Stimulated activated CD4-positive, alpha-beta T cell treated with anti-CD3 and anti-CD28 coated beads, Interleukin-2, amount 100 ng/mL, for 4 hours (primary cell): ENCODE measurements at places on chromosomes 11 and 22.
A peak's percentile ranks its signal among the peaks of the same experiment; 100 is the strongest.

- DNase-seq, result no peak
Measured at GRCh38 chr22:45968751-45969413, 8.1 kb downstream of the WNT7B start.

DNA sequence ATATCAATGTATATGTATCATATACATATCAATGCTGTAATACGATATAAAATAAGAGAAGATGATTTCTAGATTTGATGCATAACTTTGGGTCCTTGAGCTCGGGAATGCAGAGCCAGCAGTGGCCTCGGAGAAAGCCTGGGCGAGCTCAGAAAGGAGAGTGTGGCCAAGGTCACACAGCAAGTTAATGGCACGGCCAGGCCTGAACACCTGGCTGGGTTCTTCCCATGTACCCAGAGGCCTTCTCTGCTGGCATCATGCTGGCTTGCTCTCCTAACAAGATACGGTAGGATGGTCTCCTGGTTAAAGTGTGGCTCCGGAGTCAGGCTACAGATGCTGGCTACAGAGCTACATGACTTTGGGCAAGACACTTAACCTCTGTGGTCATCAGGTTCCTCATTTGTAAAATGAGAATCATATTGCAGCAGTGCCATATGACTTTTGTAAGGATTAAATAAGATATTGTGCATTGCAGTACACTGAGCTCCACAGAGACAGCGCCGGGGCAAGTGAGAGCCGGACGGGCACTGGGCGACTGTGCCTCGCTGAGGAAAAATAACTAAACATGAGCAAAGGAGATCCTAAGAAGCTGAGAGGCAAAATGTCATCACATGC, 29.9 kb downstream of the TPST2 start:
- no peak for DNase-seq

DNA sequence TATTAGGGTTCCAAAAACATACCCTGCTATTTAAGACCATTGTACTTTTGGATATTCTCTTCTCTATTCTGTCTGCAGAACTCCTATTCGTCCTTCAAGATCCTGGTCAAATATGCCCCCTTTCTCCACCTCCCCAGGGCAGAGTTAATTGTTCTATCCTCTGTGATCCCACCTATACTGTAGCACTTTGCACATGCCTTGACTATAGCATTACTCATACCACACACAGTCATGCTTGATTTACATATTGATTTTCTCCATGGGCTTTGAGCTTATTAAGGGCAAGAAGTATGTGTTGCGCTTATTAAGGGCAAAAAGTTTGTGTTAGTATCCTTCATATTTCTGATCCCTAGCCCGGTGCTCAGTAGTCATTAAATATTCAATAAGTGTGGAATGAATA, 263.7 kb upstream of the CADM1 start:
- DNase-seq, result no peak

DNA sequence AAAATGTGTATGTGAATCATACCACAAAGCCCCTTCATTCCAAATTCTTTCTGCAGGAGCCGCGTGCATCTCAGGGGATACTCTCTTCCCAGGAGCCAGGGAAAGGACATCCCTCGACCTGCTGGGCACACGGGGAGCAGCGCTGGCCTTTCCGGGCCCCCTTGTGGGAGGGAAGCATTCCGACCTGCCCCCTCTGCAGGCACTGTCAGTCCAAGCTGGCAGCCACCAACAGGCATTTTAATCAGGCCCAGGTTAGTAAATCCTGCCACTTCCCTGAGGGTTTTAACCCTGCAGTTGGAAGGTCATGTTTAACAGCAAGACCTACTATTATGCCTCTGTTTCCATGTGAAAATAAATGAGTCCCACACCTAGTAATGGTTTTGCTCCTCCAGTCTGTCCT, 391.5 kb downstream of the SHANK2 start:
- no peak for DNase-seq

DNA sequence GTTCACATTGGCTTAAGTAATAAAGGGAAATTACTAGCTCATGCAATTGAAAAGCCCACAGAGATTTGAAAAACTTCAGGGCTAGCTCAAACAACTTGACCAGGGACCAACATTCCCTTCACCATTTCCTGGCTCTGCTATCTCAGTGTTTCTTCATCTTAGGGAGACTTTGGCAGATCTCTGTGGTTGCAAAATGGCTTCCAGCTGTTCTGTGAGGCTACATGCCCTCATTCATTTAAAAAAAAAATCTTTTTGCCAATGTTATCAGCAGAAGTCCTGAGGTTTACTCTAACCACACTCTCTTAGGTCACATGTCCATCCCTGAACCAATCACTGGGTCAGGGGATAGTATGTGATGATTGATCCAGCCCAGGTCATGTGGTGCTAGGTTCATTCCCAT, 13.9 kb upstream of the RASSF10 start:
- no peak for DNase-seq

DNA sequence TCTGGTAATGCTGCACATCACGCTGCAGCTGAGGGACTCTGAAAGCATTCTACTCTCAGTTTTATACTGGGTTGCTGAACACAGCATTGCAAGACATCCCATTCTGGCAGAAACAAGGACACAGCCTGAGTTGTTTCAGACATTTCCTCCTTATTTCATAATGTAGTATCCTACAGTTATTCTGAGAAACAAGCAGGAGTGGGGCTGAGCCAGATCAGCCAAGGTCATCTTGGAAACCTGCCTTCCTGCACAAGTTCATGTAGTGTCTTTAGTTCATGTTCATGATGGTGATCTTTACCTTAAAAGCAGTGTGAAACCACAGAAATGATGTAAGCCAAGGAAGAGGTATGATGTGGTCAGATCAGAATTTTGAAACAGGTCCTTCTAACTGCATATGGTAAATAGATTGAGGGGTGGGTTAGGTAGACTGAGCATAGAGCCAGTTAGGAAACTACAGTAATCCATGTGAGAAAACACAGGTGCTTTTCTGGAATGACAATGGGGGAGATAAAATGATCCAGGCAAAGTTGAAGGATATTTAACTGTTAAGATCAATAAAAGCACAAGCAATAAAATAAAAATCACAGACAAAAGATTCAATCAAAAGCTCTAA, 1686.8 kb downstream of the LRRC4C start:
- no peak for DNase-seq

DNA sequence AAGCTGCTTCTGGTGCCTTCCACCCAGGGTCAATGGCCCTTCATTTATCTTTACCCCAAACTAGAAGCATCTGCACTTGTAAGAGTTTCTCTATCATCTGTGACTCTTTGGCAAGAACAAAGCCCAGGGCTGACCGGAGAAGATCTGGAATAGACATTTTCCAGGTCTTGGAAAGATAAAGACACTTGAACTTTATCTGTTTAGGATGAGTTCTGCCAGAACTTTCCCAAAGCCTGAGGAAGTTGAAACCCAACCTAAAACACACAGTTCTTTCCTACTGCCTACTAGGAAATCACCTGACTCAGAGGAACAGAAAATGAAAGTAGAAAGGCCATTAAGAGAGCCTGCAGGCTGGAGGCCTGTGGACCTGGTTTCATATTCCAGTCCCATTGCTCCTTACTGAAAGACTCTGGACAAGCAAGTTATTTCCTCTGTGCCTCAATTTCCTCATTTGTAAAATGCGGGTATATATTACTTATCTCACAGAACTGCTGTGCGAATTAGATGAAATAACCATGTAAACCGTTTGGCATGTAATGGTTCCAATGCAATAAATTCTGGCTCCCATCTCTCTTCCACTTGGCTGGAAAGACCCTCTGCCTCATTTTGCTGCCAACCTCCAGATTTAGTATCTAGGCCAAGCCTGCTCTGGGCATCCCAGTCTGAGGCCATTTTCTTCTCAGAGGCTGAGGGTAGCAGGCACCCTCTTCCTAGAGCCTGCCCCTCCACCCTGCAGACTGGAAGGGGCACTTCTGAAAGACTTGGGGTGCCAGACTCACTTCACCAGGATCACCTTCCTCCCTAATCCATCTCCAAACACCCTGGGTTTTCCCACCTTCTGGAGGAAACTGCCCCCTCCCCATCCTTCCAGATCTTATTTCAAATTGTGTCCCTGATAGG, 1.2 kb downstream of the UBE2L6 start:
- DNase-seq, result peak; percentile 35

DNA sequence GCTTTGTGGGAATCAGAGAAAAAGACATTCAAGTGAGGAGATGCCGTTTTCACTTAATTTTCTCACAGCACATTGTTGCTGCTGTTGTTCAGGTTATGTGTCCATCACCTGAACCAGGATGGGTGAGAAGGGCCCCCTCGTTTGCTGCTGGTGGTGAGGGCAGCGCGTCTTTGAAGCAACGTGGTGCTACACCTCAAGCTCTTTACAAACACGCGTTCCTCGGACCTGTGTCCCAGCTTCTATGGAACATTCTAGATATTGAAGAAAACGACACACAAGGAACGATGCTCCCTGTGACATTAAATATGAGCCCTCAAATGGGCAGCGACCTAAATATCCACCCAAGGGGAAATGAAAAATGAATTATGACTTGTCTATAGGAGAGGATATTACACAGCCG, 418.6 kb downstream of the MN1 start:
- no peak for DNase-seq

GRCh38 chr11:73114110-73114834, 27.8 kb downstream of the FCHSD2 start:
- no peak for DNase-seq

GRCh38 chr11:128513915-128514681, 73.3 kb downstream of the ETS1 start:
- DNase-seq, result no peak

- DNase-seq, result no peak
Measured at GRCh38 chr22:17410576-17410975, 41.3 kb downstream of the CECR2 start.

- DNase-seq, result no peak
Measured at GRCh38 chr11:23010790-23011335, 150.6 kb upstream of the CCDC179 start.
